ENCODE measurements at places on chromosomes 3 and 15. TPM values are rescaled to one million over a fixed set of nuclear protein-coding genes. Genes with fewer than 3 reads are reported as not detected.

ZNF80 gene
- total RNA-seq, result 0.62 TPM

CLDN16 gene
- total RNA-seq, result not detected

AQR gene
- total RNA-seq, result 38.1 TPM

KBTBD13 gene
- total RNA-seq, result not detected

DIS3L gene
- 40.2 TPM for total RNA-seq

HSPBAP1 gene
- 31.5 TPM for total RNA-seq

Data from naive thymus-derived CD4-positive, alpha-beta T cell (primary cell).